ENCODE measurements at places on chromosomes 11 and 22. TPM values are rescaled to one million over a fixed set of nuclear protein-coding genes. Genes with fewer than 3 reads are reported as not detected.
A peak's percentile ranks its signal among the peaks of the same experiment; 100 is the strongest.

DNA sequence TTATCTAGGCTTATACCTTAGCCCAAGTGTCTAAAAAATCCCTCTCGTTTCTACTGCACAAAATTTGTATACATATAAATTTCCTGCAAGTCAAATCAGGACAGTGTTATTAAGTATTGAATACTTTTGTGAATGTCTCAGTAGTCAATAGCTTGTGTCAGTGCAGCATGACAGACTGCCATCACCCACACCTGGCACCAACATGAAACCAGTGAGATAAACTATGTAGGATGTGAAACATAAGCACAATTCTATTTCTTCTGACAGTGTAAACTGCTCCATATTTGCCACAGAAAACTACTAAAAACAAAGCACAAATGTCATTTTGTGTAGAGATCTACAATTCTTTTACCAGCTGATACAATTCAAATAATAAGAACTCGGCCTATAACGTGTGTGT lies 542.1 kb upstream of the LUZP2 start:
- no peak for DNase-seq

Gene APLNR
- 2.6 TPM for polyA plus RNA-seq

Gene C22orf15
- polyA plus RNA-seq: 0.04 TPM

DNA sequence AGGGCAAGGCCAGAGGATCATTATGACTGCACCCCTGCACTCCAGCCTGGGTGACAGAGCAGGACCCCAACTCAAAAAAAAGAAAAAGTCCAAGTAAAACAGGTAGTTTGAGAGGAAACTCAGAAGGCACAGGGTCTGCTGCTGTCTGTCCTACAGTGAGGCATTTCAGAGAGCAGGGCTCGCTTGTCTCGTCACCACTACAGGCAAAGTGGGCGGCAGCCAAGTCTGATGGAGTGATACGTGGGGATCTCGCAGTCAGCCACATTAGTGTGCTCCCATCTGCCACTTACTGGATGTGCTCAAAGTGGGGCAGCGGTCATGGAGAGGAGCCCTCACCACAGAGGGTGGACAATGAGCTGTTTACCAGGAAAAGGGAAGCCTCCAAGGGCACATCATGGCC lies 42.1 kb downstream of the PI4KA start:
- no peak for DNase-seq

DNA sequence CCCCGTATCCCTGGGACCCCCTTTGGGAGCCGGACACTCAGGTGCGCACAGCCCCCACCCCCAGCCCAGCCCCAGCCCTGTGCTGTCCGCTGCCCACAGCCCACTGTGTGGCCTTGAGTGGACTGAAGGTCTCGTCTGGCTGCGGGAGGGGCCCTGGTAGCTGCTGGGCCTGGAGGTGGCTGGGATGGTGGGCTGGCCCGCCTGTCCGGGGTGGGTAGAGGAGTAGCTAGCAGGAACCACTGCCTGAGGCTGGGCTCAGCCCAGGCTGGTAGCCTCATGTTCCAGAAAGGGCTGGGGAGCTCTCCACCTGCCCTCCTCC lies 4.6 kb upstream of the MUC6 start:
- DNase-seq: no peak

Gene CRYBB3
- 0.07 TPM for polyA plus RNA-seq

DNA sequence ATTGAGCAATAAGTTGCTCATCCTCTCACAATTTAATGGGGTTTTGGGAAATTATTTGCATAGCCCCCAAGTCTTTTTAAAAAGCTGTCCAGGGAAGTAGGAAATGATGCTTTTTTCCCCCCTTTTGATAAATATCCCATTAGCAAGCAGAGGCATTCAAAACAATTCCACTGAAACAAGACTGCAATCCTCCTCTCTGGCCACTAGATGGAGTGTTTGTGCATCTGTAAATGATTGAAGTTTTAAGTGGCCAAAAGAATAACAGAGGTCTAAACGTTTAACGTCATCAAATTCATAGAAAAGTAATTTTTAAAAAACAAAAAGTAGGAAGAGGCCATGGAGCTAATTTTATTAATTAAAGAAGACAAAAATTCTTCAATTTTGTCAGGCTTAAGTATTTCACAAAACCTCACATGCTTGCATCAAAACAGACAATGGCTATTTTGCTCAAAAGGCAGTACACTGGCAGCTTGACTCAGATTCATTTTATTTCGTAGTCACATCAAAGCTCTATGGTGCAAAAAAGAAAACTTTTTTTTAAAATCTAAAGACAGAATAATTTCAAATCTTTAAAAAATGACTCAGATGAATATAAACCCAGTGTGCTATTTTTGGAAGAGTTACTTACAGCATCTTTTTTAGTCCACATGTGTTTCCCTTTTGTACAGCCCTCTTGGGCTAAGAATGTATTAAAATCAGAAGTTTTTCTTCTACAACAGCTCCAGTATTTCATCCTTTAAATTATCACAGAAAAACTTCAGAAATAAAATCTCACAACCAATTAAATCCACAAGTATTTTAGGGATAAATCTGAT lies 17.8 kb downstream of the CHORDC1 start:
- DNase-seq: no peak

Gene TRPC6
- polyA plus RNA-seq: 0.17 TPM

GRCh38 chr11:95067841-95068219 lies 1.1 kb downstream of the SRSF8 start:
- DNase-seq: no peak

Gene OR4C16
- polyA plus RNA-seq: not detected

DNA sequence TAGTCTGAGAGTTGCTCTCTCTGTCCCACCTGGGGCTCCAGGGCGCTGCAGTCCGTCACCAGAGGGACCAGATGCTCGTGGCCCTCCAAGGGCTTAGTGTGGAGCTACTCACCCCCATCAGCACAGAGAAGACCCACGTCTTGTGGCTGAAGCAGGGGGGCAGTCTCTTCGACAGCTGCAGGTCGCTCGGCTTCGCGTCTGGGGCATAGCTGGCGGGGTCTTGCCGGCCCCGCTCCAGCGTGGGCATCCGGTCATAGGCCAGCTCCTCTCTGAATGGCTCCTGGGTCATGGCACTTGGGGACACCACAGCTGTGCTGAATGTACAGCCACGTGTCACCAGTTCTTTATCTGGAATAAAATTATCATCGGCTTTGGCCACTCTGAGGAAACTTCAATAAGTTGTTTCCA lies 608 bp downstream of the MLC1 start:
- DNase-seq: no peak

Gene CLMP
- polyA plus RNA-seq: 3.3 TPM

DNA sequence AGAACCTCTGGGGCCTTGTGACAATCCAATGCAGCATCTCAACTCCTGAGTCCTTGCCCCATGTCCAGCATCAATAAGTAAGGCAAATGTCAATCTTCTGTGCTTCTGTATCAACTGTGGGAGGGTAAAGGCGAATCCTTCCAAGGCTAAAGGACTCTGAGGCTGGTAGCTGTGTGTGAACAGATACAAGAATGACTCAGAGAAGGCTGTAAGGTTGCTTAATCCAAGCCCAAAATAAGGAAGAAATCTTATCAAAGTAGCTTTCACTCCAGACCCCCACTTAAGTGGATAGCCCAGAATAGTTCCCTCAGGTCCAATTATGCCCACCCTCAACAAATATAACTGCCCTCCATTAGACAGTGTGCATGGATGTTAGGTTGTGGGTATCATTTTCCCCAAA lies 28.1 kb upstream of the SCGB1A1 start:
- no peak for DNase-seq

- DNase-seq: no peak
Measured at GRCh38 chr11:95111923-95112540, 22.4 kb downstream of the ENDOD1 start.

DNA sequence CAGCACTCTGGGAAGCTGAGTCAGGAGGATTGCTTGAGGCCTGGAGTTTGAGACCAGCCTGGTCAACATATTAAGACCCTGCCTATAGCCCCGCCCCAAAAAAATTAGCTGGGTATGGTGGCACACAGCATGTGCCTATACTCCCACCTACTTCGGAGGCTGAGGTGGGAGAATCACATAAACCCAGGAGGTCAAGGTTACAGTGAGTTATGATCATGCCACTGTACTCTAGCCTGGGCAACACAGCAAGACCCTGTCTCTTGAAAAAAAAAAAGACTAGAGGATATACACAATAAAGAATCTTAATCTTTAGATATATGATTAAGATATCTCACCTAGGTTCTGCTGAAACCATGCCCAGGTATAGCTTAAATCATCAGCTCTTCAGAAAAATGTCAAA lies 136.7 kb downstream of the APOL5 start:
- DNase-seq: no peak

DNA sequence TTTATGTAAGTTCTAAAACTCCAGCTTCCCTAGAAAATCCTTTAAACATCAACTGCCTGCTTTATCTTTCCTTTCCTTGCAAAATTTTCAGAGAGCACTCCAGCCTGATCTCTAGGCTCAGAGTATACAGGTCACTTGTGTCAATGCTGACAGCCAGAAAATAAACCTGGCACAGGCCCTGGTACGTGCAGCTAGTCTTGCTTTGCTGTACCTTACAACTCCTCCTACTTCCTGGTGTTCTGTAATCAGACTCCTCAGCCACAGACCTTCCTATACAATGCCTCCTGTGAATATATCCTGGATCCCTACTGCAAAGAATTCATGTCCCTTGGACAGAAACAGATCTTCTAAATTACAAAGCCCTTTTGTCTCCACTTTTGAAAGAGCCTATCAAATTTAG lies 24.2 kb upstream of the TMEM123 start:
- no peak for DNase-seq

- DNase-seq: no peak
Measured at GRCh38 chr11:55324500-55324899, 18.5 kb upstream of the OR4A16 start.

- DNase-seq: no peak
Measured at GRCh38 chr22:48794906-48795305, 1032.8 kb downstream of the BRD1 start.

DNA sequence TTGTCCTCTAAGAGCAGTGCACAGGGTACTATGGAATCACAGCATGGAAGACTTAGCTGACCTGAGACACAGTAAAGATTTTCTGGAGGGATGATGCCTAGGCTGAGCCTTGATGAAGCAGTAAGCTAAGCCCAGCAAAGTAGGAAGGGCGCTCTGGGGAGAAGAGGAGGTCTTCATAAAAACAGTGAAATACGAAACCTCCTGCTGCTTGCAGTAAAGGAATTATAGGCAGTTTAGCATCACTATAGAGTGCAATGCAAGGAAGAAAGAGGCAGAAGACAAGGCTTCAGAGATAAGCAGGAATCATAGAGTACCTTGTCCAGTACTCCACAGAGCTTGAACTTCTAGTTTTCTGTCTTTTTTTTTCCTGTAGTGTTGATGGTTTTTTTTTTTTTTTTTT lies 555.7 kb upstream of the CADM1 start:
- no peak for DNase-seq

DNA sequence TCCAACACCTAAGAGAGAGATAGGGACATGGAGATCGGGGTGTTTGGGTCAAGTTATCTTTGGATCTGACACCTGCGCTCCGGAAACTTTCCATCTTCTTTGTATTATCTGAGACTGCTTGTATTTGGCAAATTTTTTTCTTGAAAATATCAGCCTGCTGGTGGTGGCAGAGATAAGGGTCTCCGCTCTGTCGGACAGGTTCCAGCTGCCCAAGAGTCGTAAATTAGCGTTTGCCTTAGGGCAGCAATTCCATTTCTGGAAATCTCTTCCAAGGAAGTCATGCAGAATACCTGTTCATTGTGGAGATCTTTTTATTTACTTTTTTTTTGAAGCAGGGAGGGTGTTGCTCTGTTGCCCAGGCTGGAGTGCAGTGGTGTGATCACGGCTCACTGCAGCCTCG lies 19.5 kb upstream of the CSNK1E start:
- peak; percentile 6 for DNase-seq
